Caki2 (cell line): ENCODE measurements at places on chromosomes 7 and 10.

DNA sequence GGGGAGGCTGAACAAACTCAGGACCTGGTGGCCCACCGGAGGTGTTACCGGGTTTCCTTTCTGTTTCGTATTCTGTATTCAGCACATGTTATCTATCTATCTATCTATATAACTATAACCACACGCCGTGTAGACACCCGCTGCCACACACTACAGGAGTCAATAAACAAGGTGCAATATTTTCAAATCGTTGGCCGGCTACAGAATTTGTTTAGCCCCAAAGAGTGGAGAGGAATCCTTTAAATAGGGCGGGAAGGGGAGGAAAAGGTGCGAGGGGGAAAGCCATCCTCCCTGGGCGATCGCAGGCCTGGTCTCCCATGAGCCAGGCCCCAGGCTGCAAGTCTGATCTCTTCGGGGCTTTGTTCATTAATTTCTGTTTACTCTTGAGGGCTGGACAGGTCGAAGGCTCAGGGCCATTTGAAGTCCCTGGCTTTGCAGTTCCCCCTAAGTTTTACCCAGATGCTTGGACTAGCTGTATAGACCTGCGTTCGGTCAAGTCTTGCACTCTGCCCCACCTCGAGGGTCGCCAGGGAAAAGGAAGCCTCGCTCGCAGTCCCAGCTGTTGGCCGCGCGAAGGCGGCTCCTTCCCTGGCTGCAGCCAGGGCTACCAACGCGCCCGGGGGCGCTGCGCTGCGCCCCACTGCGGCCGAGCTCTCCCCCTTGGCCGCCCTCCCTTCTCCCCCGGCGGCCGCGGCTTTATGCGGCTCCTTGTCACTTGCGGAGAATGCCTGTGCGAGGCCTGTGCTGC is 3.8 kb downstream of the NKX2-3 start:
- DNase-seq = no peak

GRCh38 chr10:73802276-73802991 is 9.0 kb downstream of the NDST2 start:
- DNase-seq = no peak

- DNase-seq = no peak
Measured at GRCh38 chr10:104345515-104345914, 7.2 kb upstream of the ITPRIP start.

GRCh38 chr10:98642281-98642680 is 195.5 kb upstream of the HPS1 start:
- no peak for DNase-seq

- DNase-seq = no peak
Measured at GRCh38 chr10:43090188-43090587, 13.3 kb downstream of the RET start.

DNA sequence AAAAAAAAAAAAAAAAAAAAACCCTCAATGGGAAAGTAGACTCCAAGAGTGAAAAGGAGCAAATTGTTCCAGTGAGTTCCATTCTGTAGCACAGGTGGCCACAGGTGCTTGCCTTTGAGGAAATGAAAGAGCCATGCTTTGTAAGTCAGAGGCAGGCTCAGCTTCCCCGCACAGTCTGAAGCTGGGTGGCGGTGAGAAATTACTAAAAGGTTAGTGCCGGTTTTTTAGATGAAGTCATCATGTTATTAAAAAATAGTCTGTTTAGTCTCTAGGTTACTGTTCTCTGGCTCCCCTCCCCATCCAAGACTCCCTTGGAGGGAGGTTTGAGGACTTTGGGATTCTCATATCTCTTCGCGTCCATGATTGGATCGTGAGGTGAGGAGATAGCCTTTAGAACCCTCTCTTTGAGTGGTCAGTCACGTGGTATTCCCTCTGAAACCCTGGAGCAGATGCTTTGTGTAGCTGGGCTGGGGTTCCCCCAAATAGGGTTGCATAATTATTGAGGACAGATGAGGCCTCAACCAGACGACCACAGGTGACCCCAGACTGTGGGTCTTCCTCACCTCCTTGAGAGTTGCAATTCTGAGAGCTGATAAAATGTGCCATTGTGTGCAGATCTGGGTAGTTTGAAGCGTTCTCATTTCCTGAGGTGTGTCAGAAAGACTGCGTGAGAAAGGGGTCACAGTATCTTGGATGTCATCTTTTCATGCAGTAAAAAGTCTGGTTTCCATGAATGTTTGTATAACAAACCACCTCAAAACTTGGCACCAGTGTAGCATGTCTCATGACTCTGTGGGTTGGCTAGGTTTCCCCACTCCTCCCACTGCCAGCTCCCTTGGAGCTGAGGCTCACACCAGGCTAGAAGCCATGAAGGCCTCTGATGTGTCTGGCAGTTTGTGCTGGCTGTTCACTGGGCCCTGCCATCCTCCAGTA is 27.1 kb downstream of the OGDH start:
- peak; percentile 85 for DNase-seq

DNA sequence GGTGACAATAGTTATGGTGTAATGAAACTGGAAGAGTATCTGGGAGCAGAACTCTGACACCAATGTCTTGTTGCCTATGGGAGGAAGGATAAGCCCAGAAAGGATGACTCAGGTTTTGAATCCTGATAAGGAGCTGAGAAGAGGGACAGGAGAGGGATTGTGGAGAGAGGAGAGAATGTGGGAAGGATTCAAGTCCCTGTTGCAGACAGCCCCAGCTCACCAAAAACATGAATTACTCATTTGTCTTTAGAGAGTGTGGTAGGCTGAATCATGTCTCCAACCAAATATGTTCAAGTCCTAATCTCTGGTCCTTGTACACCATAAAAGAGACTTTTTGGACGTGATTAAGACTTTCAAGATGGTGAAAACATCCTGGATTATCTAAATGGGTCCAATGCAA is 206.9 kb upstream of the PHYHIPL start:
- no peak for DNase-seq

DNA sequence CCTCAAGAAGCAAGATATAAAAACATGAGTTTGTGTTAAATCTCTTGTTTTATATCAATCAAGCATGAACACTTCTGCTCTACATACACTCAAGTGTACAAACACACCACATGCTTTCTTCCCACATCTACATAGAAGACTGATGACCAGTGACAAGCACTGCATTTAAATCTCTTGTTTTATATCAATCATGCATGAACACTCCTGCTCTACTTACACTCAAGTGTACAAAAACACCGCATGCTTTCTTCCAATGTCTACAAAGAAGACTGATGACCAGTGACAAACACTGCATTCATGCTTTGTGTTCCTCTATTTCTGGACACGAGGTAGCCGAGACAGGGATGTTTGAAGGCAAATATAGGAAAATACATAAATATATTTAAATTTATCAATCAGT is 642.0 kb upstream of the PFKP start:
- no peak for DNase-seq

DNA sequence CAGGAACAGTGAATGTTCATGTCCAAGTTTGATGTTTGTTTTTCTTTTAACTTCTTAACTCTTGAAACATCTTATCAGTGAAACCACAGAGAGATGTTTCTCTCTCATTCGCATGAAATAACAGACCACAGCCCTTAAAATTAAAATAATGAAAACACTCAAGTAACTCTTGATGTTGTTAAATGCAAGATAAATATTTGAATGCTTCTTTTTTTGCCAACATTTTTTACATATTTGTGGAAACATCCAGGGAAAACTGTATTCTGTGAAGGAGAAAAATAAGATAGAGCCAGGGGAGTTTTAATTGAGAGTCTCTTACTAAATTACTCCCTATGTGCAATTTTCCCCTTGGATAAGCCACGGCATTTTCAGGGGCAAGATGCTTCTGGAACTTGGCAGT is 361.8 kb upstream of the MGMT start:
- peak; percentile 45 for DNase-seq

GRCh38 chr7:2812114-2812487 is 32.0 kb downstream of the GNA12 start:
- no peak for DNase-seq

DNA sequence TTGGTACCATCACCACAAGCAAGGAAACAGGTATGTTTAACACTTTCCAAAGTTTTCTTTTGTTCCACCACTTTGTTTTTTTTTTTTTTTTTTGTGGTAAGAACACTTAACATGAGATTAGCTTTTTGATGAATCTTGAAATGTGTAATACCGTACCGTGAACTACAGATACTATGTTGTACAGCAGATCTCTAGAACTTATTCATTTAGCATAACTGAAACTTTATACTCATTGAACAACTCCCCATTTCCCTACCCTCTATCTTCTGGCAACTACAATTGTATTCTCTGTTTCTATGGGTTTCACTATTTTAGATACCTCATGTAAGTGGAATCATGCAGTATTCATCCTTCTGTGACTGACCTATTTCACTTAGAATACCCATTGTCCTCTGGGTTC is 162.7 kb upstream of the ITGB1 start:
- DNase-seq = no peak

GRCh38 chr10:71805776-71806703 is 32.7 kb upstream of the VSIR start:
- peak; percentile 84 for DNase-seq

- no peak for DNase-seq
Measured at GRCh38 chr7:28406192-28406591, 6.1 kb upstream of the CREB5 start.

DNA sequence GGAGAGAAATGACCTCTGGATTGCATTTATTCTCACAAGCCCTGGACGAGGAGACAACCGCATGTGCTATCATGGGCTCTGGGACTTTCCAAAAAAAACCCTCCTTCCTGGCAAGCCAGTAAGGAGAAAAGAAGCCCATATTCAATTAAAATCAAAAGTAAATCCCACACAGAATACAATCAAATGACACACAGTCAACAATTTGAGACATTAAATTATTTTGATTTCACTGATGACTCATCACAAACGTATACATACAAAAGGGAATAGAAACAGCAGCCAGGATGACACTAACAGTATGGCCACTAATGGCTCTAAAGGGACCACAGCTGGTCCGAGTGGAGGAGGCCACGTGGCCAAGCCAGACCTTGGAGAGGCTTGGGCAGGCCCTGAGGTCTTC is 24.9 kb downstream of the LRRC20 start:
- DNase-seq = no peak

GRCh38 chr7:66877577-66878300 is 43.3 kb upstream of the TMEM248 start:
- DNase-seq = no peak

DNA sequence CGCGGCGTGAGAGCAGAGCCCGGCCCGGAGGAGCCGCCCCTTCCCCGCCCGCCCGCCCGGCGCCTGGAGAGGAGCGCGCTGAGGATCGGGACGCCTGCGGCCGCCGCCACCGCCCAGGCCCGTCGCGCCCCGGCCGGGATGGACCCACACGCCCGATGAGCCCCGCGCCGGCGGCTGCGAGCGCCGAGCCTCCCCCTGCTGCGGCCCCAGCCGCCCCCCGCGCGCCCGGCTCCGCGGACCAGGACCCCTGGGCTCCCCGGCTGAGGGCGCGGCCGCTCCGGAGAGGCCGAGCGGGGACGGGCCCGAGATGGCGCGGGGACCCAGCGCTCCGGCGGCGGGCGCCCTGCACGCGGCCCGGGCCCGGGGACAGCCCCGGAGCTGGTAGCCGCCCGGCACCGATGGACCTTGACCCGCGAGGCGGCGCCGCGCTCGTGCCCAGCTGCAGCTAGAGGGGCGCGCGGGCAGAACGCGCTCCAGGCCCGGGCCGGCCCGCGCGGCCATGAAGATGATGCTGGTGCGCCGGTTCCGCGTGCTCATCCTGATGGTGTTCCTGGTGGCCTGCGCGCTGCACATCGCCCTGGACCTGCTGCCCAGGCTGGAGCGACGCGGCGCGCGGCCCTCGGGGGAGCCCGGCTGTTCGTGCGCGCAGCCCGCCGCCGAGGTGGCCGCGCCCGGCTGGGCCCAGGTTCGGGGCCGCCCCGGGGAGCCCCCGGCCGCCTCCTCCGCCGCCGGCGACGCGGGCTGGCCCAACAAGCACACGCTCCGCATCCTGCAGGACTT is 520 bp downstream of the FAM20C start:
- DNase-seq = peak; percentile 16

DNA sequence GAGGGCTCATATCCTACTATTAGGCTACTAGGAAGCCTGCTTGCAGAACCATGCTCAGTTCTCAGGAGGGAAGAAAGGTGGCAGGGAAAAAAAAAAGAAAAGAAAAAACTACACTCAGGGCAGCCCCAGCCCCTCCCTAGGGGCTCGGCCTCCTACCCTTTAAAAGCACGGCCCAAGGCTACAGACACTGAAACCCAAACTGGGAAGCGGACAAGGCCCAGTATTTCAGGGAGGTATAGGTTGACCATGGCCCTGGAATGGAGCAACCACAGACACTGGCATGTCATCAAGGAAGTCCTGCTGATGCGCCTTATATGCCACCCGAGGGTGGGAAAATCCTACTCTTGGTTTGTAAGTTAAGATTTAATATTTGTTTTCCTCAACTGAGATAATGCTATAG is 50.8 kb downstream of the DLG5 start:
- no peak for DNase-seq

- no peak for DNase-seq
Measured at GRCh38 chr7:24299192-24299591, 15.2 kb downstream of the NPY start.

GRCh38 chr10:14875941-14876340 is 2.7 kb upstream of the SUV39H2 start:
- DNase-seq = no peak

GRCh38 chr7:40507166-40507565 is 372.4 kb downstream of the SUGCT start:
- peak; percentile 6 for DNase-seq

- DNase-seq = no peak
Measured at GRCh38 chr7:25148772-25149575, 23.9 kb upstream of the CYCS start.

GRCh38 chr10:33535866-33536265 is 201.4 kb upstream of the NRP1 start:
- DNase-seq = no peak

DNA sequence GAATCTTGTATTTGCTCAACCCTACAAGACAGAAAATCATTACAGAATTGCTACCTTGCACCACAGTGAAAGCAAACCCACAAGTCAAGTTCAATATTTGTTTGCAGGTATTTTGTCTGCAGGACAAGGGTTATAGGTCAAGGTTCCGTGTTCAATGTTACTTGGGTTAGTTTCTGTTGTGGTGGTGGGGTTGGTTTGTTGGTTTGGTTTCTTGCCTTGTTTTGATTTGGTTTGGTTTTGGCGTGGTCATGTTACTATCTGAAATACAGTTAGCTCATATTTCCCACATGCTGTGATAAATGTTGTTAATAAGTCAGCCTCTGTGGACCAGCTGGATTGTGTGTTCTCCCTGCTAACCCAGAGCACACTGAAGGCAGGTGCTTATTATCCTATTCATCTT is 75.6 kb upstream of the INSIG1 start:
- DNase-seq = no peak

GRCh38 chr7:135980665-135981180 is 3.6 kb upstream of the MTPN start:
- DNase-seq = peak; percentile 93

DNA sequence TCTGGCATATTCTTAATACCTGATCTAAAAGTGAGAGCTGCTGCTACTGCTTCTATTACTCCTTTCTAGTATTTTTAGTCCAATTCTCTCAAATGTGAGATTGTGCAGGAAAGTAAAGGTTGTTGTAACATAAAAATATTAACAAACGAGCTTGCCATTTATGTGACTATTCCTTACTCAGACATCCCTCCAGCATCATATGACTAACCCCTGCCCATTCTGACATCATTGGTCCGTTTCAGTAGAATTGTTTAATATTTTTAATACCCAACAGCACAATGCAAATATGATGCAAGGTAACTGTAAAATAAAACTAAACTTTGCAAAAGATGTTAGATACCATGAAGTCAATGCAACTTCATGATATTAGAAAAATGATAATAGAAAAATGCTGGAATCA is 83.6 kb downstream of the CFAP58 start:
- no peak for DNase-seq

GRCh38 chr7:156751319-156751718 is 110.7 kb downstream of the RNF32 start:
- DNase-seq = peak; percentile 41
